Right cardiac atrium (tissue), 5 donors: ENCODE measurements at places on chromosomes 6 and 20.

- no peak for DNase-seq
Observed at GRCh38 chr6:106560996-106561685, 68.2 kb downstream of the RTN4IP1 start.

DNA sequence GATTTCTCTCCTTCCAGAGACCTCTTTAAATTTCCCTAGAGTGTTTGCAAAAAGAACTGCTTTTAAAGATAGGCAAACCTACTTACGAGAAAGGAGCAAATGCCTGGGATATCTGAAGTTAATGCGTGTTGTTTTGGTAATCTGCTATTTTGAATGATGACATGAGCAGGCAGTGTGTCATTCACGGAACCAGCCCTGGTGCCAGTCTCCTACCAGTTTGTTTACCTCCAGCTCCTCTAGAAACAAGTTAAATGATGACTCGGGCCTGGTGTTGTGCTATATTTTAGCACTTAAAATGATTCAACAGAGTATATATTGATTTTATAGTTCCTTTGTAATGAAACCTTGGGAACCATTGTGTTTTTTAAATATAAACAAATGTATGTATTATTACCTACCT, 41.1 kb upstream of the MAP3K4 start:
- no peak for DNase-seq

- no peak for DNase-seq
Observed at GRCh38 chr6:137764464-137764863, 102.6 kb upstream of the TNFAIP3 start.

- DNase-seq, result peak; percentile 66
Observed at GRCh38 chr6:41200296-41200900, 551 bp downstream of the TREML2 start.

GRCh38 chr6:82298012-82298411, 50.5 kb upstream of the IBTK start:
- no peak for DNase-seq
